ENCODE measurements at places on chromosomes 2 and 18. TPM values are rescaled to one million over a fixed set of nuclear protein-coding genes. Genes with fewer than 3 reads are reported as not detected.

GRCh38 chr2:85156153-85156552, 23.0 kb downstream of the TCF7L1 start:
- DNase-seq = no peak

Gene GPR45
- total RNA-seq = not detected

GRCh38 chr2:50448556-50448955, 583.4 kb downstream of the NRXN1 start:
- DNase-seq = no peak

Gene CSRNP3
- 7.3 TPM for total RNA-seq

Gene HNMT
- total RNA-seq = 2.8 TPM

Gene FAP
- not detected for total RNA-seq

GRCh38 chr2:236646871-236647270, 77.2 kb downstream of the ACKR3 start:
- no peak for DNase-seq

GRCh38 chr2:111905990-111906735, 7.8 kb downstream of the MERTK start:
- DNase-seq = no peak

Gene RUFY4
- total RNA-seq = 0.31 TPM

DNA sequence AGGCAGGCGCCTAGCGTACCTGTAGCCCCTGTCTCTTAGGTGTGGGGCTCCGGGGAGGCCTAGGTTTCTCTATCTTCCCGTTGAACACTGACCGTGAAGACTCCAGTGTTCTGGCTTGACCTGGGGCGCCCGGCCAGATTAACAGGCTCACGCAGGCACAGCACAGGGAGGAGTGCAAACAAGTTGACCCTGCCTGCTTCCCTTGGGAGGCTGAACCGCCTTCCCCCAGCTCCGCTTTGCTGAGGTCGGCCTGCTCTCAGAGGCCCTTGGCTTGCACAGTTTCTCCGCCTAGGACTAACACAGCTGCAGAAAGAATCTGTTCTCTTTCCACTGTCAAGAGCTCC, 567 bp downstream of the PCYOX1 start:
- peak; percentile 42 for DNase-seq

GRCh38 chr2:8285081-8285480, 396.8 kb upstream of the ID2 start:
- no peak for DNase-seq

DNA sequence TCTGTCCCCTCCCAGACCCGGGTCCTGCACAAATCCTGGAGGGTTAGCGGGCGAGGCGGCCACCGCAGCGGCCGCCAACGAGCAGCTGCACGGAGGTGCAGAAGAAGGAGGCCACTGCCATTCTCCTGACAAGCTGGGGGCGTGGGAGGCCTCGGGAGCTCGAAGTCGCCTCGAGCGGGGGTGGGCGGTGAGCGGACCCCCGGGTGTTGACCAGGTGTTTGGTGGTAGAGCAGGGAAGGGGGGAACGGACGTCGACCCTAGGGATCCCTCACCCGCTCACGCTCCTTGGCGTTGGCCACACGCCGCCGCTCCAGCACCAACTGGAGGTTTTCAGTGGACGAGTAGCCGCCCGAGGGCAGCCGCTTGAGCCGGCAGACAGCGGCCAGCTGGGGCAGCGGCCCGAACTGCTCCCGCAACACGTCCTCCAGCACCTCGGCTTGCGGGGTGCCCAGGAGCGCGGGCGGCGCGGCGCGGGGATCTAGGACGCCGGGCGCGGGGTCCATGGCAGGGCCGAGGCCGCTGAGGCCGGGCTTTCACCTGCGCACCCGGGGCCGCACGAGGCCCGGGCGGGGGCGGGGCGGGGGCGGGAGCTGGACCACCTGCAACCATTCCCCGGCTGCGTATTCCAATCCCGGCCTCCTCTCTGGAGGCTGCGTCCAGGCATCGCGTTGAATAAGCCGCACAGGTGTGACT, at the start of gene FIGLA:
Gene FIGLA (minus strand): TSS at position 508 of the 693 bp plus-strand sequence. CDS start 5 bp downstream, at position 503.
- peak; percentile 64 for DNase-seq

Gene SERPINB10
- not detected for total RNA-seq

GRCh38 chr2:159133797-159134196, 152.7 kb downstream of the WDSUB1 start:
- no peak for DNase-seq

DNA sequence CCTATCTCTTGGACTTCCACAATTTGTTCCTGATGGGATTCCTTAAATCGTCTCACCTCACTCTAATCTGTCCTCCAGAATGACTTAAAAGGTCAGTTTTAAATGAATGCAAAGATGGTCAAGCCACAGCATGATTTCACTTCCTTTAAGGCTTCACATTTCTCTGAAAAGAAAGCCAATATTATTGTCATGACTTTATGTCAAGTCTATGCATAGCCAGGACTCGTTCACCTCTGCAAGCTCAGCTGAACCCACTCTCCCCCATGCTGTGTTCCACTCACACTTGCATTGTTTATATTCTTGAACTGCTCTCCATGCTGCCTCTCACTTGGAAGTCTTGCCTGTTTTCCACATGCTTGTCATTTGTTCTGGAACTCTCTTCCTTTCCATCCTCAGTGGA, 298.4 kb upstream of the MMADHC start:
- DNase-seq = no peak

- no peak for DNase-seq
Observed at GRCh38 chr2:212973347-212973746, 178.1 kb downstream of the IKZF2 start.

- no peak for DNase-seq
Observed at GRCh38 chr2:120712180-120712681, 23.4 kb upstream of the GLI2 start.

DNA sequence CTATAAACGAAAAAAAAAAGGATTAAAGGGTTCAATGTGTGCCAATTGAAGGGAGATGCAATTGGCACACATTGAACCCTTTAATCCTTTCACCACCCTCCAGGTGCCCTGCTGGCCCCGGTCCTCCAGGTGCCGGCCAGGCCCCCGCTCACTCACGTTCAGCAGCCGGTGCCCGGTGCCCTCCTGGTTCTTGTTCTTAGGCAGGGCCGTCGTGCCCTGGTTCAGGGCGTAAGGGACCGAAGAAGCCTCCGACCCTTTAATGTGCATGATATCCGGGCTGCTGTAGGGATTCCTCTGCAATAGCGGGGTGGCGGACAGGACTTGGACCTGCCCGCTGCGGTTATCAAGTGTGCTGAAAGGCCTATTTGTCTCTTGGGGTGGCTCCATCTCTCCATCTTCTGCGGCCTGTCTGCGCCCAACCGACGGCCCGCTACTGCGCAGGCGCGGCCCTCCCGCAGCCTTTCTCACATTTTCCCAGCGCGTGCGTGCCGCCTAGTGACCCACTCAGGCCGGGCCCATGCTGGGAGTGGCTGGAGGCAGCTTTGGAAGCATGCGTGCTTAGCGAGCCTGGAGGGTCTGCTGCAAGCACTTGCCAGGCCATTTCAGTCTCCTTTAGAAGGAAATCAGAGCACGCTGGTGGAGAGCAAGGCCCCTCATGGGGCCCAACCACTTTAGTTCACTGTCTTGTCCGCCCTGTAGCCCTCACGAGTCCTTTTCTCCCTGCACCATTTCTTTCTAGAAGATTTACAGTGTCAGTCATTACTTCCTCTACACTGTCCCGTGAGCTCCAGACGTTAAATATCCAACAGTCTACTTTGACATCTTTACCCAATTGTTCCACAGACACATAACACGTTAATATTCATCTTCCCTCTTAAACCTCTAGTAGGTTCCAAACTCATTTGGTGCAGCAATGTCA, 24.3 kb downstream of the TMEM237 start:
- peak; percentile 39 for DNase-seq

Gene DNAJC5G
- 0.18 TPM for total RNA-seq

- DNase-seq = no peak
Observed at GRCh38 chr2:195861821-195862220, 204.8 kb downstream of the SLC39A10 start.

DNA sequence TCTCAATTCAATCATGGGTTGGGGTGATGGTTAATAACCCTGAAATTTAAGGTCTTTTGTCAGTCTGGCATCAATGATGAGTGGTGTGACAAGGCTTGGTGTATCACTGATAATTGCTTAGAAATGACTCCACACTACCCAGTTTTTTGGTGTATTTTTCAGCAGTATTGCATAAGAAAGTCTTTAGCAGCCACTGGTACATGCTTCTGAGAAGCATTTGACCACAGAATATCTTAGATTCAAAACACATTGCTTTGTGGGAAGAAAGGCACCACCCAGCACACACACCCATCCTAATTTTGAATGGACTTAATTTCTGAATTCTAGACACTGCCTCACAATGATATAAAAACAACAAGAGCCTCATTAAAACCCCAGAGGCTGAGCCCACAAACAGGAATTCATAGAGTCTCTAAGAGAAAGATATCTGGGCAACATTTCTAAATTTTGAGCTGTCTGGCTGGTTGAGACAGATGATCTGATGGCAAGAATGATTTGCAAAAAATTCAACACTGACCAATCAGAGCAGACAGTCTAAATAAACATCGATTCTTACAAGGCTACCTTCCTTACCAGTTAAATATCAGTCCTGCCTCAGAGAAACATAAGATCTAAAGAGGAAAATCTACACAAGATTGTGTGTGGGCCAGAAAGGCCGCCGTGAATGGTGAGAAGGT, 114.7 kb upstream of the CYP1B1 start:
- DNase-seq = no peak

GRCh38 chr18:80198994-80199748, 48.1 kb downstream of the PARD6G start:
- DNase-seq = no peak

Data from WTC11 (cell line).